ENCODE measurements at places on chromosomes 3 and 15. TPM values are rescaled to one million over a fixed set of nuclear protein-coding genes. Genes with fewer than 3 reads are reported as not detected.

EIF1B gene
- polyA plus RNA-seq, result 74.0 TPM

TNFAIP8L3 gene
- polyA plus RNA-seq, result 26.4 TPM

RARB gene
- polyA plus RNA-seq, result 3.0 TPM

GRK7 gene
- not detected for polyA plus RNA-seq

DNA sequence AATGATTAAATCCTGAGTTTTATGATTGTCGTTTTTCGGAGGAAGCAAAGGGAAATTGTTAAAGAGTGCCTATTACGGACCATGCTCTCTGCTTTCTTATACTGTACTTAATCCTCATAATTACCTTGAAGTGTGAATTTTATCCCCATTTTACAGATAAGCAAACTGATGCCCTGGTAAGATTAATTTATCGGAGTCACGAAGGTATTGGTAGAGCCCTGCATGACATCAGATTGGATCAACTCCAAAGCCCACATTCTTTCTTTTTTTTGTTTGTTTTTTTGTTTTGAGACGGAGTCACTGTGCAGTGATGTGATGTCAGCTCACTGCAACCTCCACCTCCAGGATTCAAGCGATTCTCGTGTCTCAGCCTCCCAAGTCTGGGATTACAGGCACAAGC lies 1.6 kb upstream of the GNB4 start:
- no peak for DNase-seq

DNA sequence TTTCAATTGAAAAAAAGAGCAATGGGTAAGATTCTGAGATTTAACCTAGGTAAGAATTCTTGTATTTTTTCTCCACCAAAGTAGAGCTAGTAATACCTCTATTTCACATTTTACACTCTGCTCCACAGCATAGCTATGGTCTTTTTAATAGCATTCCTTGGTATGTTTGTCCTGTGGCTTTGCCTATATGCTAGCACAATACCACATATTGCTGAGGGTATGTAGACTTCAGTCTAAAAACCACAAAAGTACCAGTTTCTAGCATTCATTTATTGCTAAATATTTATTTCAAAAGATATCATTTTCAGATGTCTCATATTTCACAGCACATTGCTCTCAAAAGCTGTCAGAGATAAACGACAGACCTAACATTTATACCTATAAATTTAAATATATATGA lies 18.2 kb upstream of the EOGT start:
- no peak for DNase-seq

DNA sequence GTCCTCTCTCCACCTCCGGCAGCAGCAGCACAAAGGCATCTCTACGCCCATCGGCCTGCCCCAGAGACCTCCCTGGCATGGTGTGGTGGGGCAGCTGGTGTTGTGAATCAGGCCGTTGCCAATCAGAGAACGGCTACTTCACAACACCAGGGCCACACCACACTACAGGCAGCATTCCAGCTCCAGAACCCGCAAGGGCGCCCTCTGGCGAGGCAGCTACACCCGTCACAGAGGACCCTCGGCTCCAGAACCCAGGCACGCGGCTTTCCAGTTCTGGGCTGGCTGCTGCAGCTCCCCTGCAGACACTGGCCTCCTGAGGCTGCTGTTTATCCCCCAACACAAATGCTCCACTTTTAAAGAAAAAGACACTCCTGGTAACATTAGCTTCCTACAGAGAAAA lies 127.5 kb upstream of the TOPAZ1 start:
- DNase-seq, result peak; percentile 83

DNA sequence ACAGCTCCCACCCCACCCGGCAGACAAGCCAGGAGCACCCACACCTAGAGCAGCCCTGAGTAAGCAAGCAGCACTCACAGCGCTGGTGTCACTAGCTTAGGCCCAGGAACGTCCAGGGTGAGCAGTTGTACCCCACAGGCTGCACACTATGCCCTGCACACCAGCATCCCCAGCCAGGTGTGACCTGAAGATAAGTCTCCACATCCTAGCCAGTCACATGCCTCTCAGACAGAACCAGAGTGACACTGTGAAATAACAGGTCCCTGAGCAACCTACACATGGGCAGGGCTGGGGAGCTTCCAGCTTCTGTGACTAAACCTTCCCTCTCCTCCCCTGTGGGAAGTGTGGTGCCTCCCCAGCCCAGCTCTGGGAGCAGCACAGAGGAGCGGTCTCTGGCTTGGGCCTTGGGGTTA lies 253.6 kb downstream of the UACA start:
- DNase-seq, result no peak

GRCh38 chr3:151058740-151059139 lies 26.7 kb upstream of the MED12L start:
- no peak for DNase-seq

- DNase-seq, result no peak
Measured at GRCh38 chr3:106228271-106228670, 359.5 kb upstream of the CBLB start.

DNA sequence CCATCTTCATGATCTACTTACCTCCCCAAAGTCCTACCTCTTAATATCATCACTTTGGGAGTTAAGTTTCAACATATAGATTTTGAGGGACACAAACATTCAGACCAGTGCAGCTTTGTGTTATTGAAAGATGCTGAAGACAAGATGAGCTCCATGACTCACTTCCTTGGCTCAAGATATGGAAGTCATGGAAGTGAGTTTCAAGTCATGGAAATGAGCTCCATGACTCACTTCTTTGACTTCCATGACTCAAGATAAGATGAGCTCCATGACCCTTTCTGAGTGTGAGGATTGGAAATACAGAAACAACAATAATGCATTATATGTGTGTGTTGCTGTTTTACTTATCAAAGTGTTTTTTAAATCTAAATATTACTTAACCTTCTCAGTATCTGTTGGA lies 170.2 kb upstream of the TPRG1 start:
- no peak for DNase-seq

DNA sequence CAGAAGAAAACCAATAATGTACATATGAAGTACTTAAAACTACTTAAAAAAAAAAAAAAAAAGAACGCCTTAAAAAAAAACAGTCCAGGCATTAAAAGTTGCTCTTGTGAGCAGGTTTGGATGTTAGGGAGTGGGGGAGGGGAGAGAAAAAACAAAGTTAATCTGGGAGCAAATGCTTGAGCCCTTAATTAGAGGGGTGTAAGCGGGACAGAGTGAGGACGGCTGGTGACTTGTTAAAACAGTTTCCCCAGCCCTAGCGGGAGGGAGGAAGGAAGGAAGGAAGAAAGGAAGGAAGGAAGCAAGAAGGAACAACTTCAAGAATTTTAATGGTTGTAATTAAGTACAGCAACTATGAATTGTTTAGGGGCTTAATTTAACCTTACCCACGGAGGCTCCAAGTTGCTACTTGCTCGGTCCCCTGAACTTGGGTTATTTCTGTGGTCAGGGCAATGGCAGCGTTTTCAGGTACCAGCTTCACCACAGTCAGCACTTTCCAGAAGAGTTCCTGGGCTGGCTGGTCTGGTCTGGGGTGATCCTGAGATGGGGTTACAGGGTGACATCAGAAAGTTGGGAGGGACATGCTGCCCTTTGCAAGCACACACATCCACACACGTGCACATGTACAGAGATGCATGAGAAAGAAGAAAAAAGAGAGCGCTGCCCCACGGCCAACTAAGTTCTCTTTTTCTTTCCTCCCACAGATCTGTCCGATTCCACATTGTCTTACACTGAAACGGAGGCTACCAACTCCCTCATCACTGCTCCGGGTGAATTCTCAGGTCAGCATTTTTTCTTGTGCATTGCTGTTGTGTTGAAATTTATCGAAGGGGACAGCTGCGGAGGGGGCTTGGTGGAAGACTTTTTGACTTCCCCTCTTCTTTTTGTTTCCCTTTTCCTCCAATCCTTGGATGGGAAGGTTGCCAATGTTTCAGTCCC lies 14.0 kb downstream of the SMAD6 start:
- no peak for DNase-seq

- DNase-seq, result no peak
Measured at GRCh38 chr3:134761213-134761612, 33.8 kb upstream of the EPHB1 start.

DNA sequence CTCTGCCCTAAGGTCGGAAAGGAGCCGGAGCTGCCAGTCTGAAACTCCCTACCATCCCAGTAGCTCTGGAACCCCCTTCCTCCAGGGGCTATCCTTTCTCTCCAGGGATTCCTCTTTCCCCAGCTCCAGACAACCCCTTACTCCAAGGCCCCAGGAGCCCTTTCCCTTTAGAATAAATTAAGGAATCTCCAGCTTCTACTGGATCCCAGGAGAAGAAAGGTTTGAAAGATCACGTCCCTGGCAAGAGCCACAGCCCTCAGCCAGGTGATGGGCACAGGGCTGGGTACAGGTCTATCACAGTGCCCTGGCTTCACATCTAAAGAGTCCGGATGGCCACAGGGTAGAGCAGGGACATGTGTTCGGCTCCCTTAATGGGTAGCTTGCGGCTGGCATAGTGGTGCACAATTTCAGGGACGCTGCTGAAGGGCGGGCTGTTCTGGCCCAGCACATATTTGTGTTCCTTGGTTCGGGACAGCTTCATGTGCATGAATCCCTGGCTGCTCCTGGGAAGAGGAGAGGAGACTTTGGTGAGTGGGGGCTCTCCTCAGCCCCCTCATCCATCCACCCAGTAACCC lies 20.0 kb downstream of the SHF start:
- DNase-seq, result no peak

GRCh38 chr15:32872621-32873283 lies 154.9 kb downstream of the GREM1 start:
- DNase-seq, result no peak

DNA sequence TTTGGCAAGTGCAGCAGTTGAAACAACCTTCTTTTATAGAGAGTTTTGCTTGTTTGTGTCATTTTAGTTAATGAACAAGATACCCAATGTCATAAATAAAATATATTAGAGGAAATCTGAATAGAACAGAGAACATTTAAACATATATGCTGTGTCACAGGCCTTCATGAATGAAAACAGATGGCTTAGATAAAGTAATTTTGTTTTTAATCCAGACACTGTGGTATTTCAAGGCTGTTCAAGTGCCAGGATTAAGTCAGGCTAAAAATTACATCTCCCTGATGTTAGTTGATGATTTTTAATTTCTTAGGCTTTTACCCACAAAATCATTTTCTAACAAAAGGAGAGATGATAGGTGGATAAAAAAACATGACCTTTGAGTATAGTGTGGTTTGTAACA lies 4.9 kb upstream of the ACKR4 start:
- no peak for DNase-seq

DNA sequence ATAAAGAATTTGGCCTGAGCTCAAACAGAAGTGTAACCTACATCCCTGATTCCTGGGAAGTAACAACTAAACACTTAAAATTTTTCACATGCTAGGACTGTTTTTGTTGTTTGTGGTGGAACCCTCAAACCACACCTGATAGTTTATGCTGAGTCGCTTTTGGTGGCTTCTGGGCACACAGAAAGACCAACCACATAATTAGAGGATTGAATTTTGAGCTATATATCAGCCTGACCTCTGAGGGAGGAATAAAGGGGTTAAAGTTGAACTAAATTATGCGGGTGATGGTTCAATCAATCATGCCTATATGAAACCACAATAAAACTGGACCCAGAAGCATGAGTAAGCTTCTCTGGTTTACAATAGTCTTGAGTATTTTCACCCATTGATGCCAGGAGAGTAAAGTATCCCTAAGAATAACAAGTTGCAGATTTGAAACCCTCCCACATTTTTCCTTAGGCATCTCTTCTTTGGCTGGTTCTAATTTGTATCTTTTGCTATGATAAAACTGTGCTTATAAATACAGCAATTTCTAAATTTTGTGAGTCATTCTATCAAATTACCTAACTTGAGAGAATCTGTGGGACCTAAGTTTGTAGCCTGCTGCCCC lies 1304.5 kb upstream of the GBE1 start:
- no peak for DNase-seq

GRCh38 chr15:68444336-68444735 lies 12.4 kb upstream of the ITGA11 start:
- DNase-seq, result no peak

DNA sequence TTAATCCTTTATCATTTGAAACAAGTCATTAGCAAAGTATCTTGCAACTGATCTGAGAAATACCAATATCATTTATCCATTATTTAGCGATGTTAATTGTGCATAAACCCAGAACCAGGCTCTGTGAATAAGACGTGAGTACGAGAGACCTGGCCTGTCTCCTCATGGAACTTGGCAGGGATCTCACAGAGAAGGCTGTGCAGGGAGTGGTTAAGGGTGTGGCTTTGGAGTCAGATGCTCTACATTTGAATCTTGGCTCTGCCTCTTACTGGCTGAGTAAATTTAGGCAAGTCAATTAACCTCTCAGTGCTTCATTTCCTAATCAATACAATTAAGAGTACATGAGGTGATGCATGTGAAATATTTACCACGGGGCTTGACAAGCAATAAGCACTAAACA lies 39.9 kb upstream of the TBL1XR1 start:
- no peak for DNase-seq

- no peak for DNase-seq
Measured at GRCh38 chr3:134697830-134698689, 47.2 kb upstream of the KY start.

DNA sequence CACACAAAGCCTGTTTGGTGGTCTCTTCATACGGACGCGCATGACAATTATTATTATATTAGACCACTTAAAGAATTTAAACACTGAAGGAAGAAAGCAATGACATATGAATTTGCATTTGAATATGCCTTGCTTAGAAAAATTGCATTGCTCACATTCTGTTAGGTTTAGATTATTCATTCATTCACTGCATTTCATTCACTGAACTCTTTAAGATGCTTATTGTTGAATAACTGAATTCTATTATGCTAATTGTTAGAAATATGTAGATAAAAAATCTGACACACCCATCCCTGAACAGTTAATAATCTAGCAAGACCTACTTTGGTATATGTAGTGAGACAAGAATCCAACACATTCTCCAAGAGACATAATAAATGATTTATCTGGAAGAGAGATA lies 94.4 kb upstream of the PEX5L start:
- DNase-seq, result no peak

- DNase-seq, result peak; percentile 86
Measured at GRCh38 chr3:123713211-123713610, 128.4 kb upstream of the HACD2 start.

DNA sequence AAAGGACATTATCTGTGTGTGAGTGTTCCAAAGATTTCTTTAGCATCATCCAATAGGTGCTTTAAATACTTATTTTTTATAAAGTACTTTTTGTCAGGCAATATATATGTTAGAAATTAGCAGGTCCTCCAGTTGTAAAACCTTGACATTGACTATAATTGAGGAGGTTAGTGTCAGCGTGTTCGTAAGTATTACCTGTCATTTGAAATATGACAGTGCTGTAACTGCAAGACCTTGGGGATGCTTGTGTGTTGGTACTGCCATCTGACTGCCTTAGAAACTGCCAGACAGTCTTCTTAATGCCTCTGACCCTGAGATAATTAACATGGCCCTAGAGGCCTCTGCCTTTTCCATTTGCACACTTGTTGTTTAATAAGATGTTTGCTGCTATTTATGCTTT lies 170.7 kb downstream of the NAALADL2 start:
- DNase-seq, result no peak

- peak; percentile 75 for DNase-seq
Measured at GRCh38 chr15:68699881-68700454, 120.7 kb downstream of the ANP32A start.

- DNase-seq, result no peak
Measured at GRCh38 chr15:60557191-60557618, 78.3 kb upstream of the ICE2 start.

- DNase-seq, result no peak
Measured at GRCh38 chr3:43909149-43909548, 218.4 kb downstream of the ABHD5 start.

GRCh38 chr3:53518495-53518981 lies 24.1 kb downstream of the CACNA1D start:
- DNase-seq, result no peak

- no peak for DNase-seq
Measured at GRCh38 chr3:133083395-133083794, 45.2 kb downstream of the TMEM108 start.

GRCh38 chr3:176590722-176591121 lies 606.6 kb downstream of the TBL1XR1 start:
- no peak for DNase-seq
